ENCODE measurements at places on chromosomes 4 and X.

GRCh38 chr4:142901166-142901662 lies 55.1 kb upstream of the INPP4B start:
- no peak for DNase-seq

DNA sequence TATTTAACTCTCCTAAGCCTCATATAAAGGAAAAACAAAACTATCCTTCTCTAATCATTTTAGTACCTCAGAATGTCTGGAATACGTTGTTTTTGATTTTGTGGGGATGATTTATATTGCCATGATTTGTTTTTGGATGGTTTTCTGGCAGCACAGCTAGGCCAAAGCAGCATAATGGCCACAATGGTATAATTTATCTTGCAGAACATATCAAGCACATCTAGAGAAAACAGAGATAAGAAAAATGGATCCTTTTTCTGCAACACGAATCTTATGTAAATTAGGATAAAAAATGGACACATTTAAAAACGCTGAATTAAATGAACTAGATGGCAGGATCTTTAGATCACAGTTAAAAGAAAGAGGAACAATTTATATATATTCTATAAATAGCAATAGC lies 269.9 kb upstream of the FAT4 start:
- DNase-seq, result no peak

- no peak for DNase-seq
Measured at GRCh38 chr4:101345271-101345595, 2.1 kb downstream of the PPP3CA start.

DNA sequence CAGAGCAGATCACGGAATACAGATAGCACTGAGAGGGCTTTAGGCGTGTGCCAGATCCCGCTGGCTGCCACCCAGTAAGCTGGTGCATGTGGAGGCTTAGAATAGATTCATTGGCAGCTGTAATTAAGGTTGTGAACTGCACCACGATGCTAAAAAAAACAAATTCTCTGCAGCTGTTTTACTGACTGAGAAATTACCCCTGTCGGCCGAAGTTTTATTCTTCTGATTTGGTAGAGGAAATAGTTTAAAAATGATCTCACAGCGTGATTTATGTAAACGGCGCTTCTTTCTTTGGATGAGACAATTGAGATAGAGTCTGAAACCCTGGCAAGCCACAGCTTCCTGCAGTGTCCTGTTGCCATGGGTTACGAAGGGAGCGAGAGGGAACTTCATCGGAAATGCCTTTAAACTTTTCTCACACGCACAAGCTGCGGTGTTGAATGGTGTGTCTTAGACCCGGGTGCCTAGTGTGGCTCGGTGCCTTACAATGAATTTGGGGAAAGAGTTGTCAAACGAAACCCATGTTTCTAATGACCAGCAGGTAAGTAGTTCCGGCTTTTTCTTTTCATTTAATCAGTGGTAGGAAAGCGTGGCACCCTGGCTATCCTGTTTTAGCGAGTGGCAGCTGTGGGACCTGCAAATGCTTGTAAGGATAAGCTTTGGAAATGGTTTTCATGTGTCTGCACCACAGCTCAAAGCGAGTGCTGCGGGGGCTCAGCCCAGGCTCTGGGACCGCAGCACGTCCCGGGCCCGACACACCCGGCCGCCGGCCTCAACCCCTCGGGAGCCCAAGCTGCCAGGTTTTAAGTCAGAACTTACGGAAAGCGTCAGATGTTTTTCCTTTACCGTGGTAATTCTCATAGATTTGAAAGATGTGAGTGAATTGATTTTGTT lies 71.7 kb upstream of the HGFAC start:
- DNase-seq, result no peak

GRCh38 chrX:54067766-54068165 lies 23.5 kb upstream of the PHF8 start:
- DNase-seq, result no peak

DNA sequence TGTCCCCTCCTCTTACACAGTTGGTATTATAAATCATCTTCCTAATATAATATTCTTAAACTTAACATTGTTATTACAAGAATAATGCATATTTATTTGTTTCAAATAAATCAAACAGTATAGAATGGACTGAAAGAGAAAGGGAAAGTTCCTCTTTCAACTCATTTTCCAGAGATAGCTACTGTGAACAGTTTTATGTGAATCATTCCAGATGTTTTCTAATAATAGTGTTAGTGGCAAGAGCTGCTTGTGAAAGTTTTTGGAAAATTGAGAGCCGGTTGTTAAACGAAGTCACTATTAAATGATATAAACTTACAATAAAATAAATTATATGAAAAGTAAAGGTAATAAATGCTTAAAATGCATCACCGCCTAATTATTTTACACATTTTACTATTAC lies 14.6 kb downstream of the TMSB4X start:
- no peak for DNase-seq

GRCh38 chr4:167177925-167178324 lies 56.4 kb downstream of the SPOCK3 start:
- no peak for DNase-seq

DNA sequence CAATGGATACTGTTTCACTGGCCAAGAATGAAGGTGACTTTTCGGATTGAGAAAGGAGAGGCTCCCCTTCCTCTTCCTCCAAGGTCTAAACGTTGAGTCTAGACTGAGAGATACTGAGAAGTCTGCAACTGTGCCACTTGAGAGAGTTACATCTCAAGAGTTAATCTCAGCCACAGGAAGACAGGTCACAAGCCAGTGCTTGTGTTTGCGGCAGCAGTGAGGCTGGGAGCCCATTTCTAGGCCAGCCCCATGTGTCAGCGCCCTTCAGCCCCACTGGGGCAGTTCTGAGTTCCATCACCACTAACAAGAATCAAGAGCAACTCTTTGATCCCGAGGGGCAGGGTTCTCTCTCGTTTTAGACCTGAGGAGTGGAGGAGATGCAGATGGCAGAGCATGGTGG lies 7.3 kb upstream of the SEC24D start:
- DNase-seq, result no peak
